ENCODE measurements at places on chromosomes 3 and 15.

- no peak for DNase-seq
Measured at GRCh38 chr15:80611543-80612080, 83.5 kb upstream of the ABHD17C start.

- DNase-seq: no peak
Measured at GRCh38 chr3:21642433-21642832, 108.6 kb downstream of the ZNF385D start.

- no peak for DNase-seq
Measured at GRCh38 chr3:192848371-192849233, 69.1 kb downstream of the MB21D2 start.

DNA sequence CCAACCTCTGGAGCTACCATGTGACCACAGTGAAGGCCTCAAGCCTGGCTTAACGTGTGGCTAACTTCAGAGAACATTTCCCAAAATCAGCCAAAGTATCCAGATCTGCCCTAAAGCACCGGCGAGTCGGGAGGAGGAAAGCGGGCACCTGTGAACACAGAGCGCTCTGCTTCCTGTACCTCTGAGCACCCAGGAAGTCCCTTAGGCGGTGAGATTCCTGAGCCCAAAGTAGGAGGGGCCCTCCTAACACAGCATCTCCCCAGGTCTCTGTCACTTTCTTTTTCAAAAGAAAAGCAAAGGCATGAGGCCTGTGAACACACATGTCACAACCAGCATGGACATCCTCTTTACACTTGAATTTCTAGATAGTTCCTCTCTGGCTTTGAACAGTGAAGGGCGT, 944 bp upstream of the EIF4E3 start:
- DNase-seq: no peak

- no peak for DNase-seq
Measured at GRCh38 chr3:33364531-33365128, 75.6 kb downstream of the UBP1 start.

DNA sequence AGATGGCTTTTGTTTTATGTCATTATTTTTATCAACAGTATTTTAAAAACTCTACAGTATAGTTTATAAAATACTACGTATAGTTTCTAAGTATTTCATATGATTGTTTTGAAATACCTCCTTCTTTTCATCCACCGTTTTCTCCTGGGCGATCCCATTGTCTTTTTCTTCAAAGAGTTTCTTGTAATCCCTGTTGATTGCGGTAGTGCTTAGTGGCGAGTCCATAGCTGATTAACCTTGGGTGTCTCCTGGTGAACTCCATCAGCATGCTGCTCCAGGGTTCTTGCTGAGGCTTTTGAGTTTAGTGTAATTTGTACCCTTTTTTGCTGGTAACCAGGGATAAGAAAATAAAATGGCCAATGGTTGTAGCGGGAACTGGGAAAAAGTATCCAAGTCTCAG, 3.6 kb downstream of the PIAS1 start:
- DNase-seq: no peak

GRCh38 chr3:114668099-114668498, 374.3 kb downstream of the TIGIT start:
- no peak for DNase-seq

- no peak for DNase-seq
Measured at GRCh38 chr3:127427156-127427555, 139.3 kb upstream of the PRR20G start.

GRCh38 chr3:188385295-188385694, 231.3 kb downstream of the LPP start:
- no peak for DNase-seq

- DNase-seq: no peak
Measured at GRCh38 chr3:28860307-28860706, 420.6 kb upstream of the RBMS3 start.

DNA sequence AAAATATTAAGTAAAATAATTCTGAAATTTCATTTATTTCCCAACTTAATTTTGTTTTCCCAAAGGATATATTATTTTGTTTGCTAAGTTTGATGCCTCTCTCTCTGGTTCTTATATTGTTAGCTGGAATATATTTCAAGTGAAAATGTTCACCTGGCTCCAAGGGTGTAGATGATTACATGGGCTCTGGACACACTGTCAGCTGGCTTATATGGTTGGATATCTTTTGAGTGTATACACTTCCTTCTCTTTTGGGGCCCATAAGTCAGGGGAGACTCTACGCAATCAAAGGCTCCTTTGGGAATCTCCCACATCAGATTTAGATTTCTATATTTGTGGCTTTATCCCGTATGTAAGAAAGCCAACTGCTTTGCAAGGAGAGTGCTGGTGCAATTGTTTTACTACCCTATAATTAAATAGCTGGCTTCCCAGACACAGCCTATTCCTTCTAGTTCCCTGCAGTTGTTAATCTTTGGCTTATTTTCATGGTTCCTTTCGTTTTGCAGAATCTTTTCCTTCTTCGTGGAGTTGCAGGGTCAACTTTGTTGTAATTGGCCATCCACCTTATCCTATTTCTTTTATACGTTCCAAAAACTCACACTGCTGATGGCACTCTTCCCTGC, 225.7 kb downstream of the DPH6 start:
- DNase-seq: no peak

All from COR-L47 (cell line).